ENCODE measurements at places on chromosomes 16 and 17. TPM values are rescaled to one million over a fixed set of nuclear protein-coding genes. Genes with fewer than 3 reads are reported as not detected.
A peak's percentile ranks its signal among the peaks of the same experiment; 100 is the strongest.

Gene ANKFN1
- total RNA-seq: 0.10 TPM

DNA sequence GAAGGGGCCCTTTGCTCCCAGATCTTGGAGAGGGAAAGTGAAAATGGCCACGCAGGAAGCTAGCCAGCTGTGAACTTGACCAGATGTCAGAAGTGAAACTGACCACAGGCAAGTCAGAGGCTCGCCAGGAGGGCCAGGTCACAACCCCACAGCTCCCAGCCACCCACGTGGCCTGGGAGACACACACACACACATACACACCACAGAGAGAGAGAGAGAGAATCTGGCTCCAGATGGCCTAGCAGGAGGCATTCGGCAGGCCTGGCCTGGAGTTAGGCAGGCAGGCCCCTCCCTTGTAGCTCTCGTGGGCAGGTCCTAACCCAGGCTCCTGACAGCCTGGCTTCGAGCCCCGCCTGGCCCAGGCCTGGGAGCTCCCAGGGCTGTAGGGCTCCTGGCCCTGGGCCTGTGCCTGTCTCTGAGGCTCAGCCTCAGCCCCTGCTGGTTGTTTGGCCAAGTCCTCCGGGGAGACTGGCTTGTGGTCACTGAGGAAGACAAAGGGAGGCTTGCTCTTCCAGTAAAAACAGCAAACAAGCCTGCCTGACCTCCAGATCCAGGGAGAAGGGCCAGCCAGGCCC lies 20.2 kb downstream of the NGFR start:
- no peaks in the 10 kb centered on the region for H3K27me3 ChIP-seq
- no peaks in the 10 kb centered on the region for H3K36me3 ChIP-seq
- DNase-seq: peak; percentile 83
- H3K27ac ChIP-seq: peak overlapping the region; percentile 91
- H3K4me3 ChIP-seq: no peak overlapping the region

GRCh38 chr17:4331614-4332013 lies 34.9 kb downstream of the UBE2G1 start:
- H3K4me1 ChIP-seq: peaks cover 17% of the 10 kb centered on the region
- H3K27me3 ChIP-seq: no peaks in the 10 kb centered on the region
- peak overlapping the region; percentile 62 for H3K27ac ChIP-seq

- no peak for DNase-seq
- H3K4me3 ChIP-seq: no peak overlapping the region
- no peak overlapping the region for H3K27ac ChIP-seq
- H3K27me3 ChIP-seq: no peaks in the 10 kb centered on the region
- no peaks in the 10 kb centered on the region for H3K36me3 ChIP-seq
- no peaks in the 10 kb centered on the region for H3K4me1 ChIP-seq
Measured at GRCh38 chr16:76490036-76490639, 212.9 kb downstream of the CNTNAP4 start.

DNA sequence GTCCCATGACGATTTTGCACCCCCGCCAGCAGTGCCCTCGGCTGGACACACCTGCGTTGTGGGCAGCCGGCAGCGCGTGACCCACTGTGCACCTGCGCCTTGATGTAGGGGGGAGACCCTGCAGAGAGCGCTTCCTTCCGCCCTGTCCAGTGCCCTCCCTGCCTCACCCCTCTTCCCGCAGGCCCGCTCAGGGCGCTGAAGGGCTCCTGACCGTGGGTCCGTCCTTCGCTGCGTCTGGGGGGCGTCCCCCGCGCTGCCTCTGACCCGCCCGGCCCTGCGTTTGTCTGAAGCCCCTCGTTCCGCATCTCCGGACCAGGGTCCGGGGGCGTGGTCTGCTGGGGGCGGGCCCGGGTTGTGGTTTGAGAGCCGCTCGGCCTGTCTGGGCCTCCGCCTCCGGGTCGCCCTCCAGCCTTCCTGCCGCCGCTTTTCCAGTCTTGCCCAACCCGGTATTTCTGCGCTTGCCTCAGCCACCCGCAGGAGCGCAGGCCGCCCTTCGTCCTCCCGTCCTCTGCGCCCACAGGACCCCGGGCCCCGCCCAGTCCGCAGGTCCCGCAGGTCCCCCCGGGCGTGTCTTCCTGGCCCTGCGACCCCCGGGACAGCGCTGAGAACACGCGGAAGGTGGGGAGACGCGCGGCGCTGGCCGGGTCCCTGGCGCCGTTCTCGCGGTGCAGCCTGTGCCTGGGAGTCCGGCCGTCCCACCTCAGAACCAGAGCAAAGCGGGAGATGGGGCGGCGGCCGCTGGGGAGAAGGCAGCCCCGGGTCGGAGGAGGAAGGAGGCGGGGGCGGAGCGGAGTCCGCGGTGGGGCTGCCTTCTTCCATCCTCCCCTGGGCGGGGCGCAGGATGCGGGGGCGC lies 4.0 kb upstream of the IL17C start:
- H3K4me1 ChIP-seq: peaks cover 9% of the 10 kb centered on the region
- H3K27me3 ChIP-seq: peaks cover 9% of the 10 kb centered on the region
- H3K27ac ChIP-seq: no peak overlapping the region

GRCh38 chr17:46943218-46943500 lies 20.2 kb downstream of the GOSR2 start:
- H3K27me3 ChIP-seq: no peaks in the 10 kb centered on the region
- no peaks in the 10 kb centered on the region for H3K36me3 ChIP-seq
- no peak overlapping the region for H3K4me3 ChIP-seq
- H3K27ac ChIP-seq: no peak overlapping the region
- DNase-seq: no peak

Measured in hepatocyte (in vitro differentiated cells).